Osteoblast (primary cell): ENCODE measurements at places on chromosomes 7 and 10.

DNA sequence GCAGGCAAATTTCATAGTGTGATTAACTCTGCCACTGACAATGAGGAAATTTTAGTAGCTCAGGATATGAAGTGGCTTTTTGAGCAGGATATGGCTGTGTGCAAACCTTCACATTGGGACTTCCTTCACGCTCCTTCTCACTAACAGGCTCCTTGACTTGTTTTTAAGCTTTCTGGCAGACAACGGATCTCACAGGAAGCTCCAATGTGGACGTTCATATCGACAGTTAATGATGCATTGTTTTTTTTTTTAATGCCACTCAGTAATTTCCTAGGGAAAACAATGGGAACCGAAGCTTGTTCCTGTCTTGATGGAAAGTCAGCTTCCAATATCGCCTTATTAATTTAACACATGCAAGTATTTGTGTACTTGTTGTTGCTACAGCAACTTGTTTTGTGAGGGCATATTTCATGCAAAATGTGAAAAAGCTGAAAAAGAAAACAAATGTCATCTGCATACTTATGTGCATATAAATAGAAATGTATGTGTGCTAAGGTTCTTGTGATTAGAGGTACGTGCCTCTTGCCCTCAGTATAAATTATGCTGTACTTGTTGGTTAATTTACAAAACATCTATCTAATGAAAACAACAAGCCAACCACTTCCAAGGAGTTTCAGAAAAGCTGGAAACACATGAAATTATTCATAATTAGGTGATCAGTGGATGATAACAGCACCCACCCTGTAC lies 84.7 kb downstream of the NRP1 start:
- peak overlapping the region; percentile 68 for H3K27ac ChIP-seq
- H3K4me3 ChIP-seq, result no peak overlapping the region
- DNase-seq, result no peak
- peaks cover 44% of the 10 kb centered on the region for H3K4me1 ChIP-seq
- peaks cover 86% of the 10 kb centered on the region for H3K36me3 ChIP-seq

DNA sequence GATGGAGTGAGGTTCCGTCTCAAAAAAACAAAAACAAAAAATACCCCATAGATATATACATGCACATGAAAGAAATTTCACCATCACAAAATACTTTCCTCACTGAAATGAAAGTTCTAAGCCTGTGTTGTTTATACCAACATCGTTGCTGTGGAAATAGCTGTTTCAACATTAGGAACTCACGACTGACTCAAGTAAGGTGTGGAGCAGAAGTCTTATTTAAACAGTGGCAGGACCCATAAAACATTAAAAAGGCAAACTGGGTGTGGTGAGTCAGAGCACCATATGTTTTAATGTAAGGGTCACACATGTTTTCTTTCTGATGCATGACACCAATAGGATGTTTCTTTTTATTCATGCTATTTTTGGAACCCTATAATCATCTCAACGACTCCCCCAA lies 48.3 kb downstream of the BAIAP2L1 start:
- H3K4me1 ChIP-seq, result peaks cover 36% of the 10 kb centered on the region
- peak overlapping the region; percentile 8 for H3K4me3 ChIP-seq
- no peaks in the 10 kb centered on the region for H3K27me3 ChIP-seq
- peak; percentile 92 for DNase-seq
- H3K36me3 ChIP-seq, result no peaks in the 10 kb centered on the region
- H3K27ac ChIP-seq, result peak overlapping the region; percentile 57

- H3K27ac ChIP-seq, result no peak overlapping the region
- no peaks in the 10 kb centered on the region for H3K36me3 ChIP-seq
- H3K27me3 ChIP-seq, result no peaks in the 10 kb centered on the region
- DNase-seq, result no peak
- no peaks in the 10 kb centered on the region for H3K4me1 ChIP-seq
These were observed 176.9 kb downstream of the PTPRN2 start for GRCh38 chr7:158410720-158411119.

DNA sequence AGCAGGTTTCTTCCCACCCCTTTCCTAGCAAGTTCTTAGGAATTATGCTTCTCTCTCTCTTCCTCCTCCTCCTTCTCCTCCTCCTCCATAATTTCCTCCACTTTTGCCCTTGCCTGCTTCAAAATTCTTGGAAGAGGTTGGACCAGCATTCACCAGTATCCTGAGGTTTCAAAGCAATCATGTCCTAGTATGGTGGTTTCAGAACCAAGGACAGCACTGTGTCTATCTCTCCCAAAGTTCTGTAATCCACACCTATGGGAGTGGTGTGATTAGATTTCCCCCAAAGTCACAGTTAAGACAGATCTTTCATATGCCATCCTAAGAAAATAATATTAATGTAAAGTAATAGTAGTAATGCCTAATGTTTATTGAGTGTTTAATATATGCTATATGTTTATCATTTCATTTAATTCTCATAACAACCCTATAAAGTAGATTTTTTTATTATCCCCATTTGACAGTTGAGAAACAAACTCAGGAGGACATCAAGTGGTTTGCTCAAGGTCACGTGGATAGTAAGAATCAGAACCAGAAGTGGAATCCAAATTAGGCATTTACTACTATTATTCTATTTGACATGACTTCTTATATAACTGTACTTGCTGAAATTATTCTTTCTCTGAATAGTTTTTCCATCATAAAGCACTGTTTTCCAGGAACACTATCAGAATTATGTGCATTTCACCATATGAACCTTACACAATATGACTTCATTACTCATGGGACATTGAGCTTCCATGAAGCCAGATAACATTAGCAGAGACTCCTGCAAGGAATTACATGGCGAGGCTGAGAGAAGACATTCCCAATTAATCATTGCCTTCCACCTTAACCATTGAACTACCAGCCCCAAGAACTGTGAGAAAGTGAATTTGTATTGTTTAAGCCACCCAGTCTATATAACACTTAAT lies 91.4 kb downstream of the IPMK start:
- peaks cover 13% of the 10 kb centered on the region for H3K27me3 ChIP-seq
- no peaks in the 10 kb centered on the region for H3K4me1 ChIP-seq
- DNase-seq, result no peak
